Hematopoietic multipotent progenitor cell treated with erythropoietin and hydrocortisone succinate and interleukin-3 and kit ligand, for 15 days (in vitro differentiated cells): ENCODE measurements at places on chromosomes 5 and 9.

DNA sequence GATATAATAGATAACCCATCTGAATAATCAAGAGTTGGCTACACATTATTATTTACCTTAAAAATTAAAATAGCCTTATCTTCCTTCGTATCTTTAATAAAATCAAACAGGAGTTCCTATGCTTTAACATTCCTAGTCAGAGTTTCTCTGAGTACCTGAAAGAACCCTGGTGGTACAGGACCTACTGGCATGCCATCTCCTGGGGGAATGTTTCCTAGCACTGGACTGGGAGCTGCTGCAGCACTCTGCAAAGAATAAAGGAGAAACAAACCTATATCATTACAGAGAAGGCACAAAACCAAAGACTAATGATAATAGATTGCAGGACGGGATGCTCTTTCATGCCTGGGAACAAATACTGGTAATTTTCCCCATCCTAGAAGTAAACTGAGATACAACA lies 119.5 kb upstream of the ACOT12 start:
- DNase-seq: no peak

DNA sequence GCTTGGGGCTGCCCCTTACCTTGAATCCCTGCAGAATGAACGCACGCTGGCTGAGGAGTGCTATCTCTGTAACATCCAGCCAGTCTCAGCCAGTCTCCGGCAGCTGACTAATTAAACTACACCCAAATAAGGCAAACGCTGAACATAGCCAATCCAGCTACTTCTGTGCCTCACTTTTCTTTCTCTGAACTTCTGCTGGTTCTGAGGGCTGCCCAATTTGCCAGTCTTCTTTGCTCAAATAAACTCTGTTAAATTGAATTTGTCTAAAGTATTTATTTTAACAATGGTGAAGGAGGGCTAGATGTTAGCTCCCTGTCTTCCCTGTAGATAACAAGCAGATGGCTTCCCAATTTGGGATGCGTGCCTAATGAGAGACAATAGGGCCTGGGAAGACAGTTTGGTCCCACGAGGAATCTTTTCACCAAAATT lies 154.0 kb upstream of the NFIL3 start:
- DNase-seq: no peak

- DNase-seq: no peak
Measured at GRCh38 chr5:131628990-131629389, 6.0 kb downstream of the RAPGEF6 start.

DNA sequence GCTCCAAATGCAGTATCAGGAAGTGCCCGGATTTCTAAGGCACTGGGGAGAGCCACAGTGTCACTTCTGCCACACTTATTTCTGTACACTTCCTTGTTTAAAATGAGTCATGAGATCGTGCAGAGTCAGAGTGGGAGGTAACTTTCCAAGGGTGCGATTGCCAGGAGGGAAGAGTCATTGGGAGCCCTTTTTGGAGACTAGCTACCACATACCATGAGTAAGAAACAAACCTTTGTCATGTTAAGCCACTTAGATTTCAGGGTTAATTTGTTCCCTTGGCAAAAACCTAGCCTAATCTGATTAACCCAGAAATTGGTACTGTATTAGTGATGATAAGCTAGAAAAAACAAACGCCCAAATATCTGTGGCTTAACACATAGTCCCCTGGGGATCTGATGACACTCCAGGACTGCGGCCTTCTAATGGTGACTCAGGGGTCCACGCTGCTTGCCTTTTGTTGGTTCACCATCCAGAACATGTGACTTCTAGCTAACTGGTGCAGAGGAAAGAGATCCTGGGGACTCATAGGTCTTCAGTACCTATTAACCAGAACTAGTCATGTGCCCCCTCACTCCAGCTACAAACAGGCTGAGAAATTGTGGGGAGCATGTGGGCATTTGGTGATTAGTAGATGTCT lies 48.6 kb upstream of the TLE1 start:
- no peak for DNase-seq

GRCh38 chr5:56481428-56482357 lies 248.6 kb upstream of the ANKRD55 start:
- no peak for DNase-seq

DNA sequence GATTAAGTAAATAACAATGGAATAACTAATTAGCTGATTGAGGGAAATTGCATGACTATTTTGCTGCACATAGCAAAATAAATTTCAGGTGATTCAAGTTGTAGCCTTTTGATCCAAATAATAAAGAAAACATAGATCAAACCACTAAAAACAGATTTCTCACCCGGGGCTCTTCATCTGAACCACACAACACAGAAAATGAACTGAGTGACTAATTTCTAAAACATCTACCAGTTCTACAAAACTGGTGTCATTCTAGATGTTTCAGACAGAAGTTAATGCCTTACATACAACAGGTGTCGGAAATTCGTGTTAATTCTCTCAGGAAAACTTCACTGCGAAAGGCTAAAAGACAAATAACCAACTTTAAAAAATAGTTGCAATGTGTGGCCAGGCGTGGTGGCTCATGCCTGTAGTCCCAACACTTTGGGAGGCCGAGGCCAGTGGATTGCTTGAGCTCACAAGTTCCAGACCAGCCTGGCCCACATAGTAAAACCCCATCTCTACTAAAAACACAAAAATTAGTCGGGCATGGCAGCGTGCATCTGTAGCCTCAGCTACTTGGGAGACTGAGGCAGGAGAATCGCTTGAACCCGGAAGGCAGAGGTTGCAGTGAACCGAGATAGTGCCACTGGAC lies 6.9 kb downstream of the PROP1 start:
- DNase-seq: no peak

DNA sequence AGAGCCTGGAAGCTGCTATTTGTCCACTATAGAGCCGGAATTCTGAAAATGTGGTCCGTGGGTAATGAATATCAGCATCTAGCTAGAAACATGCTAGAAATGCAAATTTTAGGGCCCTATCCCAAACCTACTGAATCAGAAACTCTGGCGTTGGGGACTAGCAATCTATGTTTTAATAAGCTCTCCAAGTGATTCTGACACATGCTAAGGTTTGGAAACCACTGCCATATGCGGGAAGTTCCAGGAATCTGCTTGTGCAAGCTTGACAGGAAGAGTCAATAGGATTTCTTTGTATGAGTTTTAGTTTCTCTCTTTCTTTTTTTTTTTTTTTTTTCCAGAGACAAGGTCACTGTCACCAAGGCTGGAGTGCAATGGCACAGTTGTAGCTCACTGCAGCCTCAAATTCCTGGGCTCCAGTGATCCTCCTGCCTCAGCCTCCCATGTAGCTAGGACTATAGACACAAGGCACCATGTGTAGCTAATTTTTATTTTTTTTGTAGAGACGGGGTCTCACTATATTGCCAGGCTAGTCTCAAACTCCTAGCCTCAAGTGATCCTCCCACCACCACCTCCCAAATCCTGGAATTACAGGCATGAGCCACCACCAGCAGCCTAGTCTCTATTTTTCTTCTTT lies 26.4 kb upstream of the CARNMT1 start:
- DNase-seq: no peak

GRCh38 chr5:102737805-102738469 lies 17.2 kb upstream of the PAM start:
- DNase-seq: no peak

GRCh38 chr9:90176901-90177300 lies 465.7 kb downstream of the DIRAS2 start:
- DNase-seq: no peak

DNA sequence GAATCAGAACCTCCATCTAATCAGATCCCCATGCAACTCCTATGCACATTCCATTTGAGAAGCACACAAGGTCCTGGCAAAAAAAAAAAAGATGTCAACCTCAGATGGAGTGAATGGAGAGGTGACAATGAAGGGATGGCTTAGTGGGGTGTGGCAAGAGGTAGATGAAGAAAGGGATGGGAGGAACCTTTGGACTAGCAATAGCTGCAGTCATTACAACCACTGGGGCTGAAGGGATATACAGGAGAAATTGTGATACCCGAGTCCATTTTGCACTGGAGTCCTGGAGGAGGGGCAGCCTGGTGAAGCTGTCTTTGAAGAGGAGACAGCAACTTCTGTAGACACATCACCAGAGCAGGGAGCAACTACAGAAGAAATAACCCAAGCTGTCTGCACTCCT lies 219.6 kb downstream of the ENC1 start:
- DNase-seq: no peak

DNA sequence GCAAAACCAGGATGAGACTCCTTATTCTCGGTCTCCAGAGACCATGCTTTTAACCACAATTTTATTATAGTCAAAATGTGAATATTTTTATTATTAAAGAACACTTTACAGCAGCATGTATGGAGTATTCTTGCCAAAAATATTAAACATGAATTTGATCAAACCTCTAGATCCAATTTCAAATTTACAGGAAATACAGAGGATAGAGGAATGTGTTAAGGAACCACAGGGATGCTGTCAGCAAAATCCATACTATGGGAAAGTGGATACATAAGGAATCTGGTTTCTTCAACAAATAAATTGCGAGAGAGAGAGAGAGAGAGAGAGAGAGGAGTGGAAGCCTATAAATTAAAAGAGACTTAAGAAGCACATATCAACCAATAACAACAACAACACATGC lies 348.2 kb upstream of the NUDT12 start:
- DNase-seq: no peak

GRCh38 chr5:159051421-159052282 lies 48.1 kb downstream of the EBF1 start:
- DNase-seq: no peak

GRCh38 chr9:75893106-75893505 lies 2.6 kb downstream of the PCSK5 start:
- DNase-seq: no peak

DNA sequence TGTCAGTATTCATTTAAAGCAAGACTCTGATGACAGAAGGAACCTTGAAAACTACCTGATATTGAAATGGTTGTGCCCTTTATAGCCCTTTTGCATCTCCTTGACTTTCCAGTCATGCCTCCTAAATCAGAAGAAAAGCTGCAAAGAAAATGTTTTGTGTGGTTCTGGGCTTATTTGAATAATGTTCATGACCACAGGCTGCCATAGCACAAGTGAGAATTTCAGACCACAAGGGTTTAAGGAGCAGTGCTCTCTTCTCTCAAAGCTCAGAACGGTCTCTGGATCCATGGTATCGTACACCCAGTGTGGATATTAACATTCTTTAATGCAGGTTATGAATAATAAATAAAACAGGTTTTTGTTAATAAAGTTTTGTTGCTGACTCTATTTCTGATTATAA lies 54.2 kb downstream of the GPR107 start:
- DNase-seq: no peak

DNA sequence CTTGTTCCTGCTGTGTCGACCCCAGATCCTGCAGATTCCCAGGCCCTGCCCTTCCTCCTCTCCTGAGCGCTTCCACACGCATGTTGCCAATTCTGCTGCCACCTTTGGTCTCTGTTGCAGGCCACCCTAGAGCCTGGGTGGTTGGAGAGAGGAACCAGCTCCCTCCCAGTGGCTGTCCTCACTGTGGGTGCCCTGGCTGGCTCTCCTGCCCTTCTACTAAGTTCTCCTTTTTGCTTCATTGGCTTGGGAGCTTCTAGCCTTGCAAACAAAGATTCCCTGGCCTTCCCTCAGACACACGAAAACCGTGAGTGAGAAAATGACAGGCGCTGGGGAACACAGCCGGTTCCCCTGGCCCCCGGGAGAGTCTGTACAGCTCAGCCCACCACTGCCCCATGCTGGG lies 14.2 kb upstream of the NCS1 start:
- no peak for DNase-seq

DNA sequence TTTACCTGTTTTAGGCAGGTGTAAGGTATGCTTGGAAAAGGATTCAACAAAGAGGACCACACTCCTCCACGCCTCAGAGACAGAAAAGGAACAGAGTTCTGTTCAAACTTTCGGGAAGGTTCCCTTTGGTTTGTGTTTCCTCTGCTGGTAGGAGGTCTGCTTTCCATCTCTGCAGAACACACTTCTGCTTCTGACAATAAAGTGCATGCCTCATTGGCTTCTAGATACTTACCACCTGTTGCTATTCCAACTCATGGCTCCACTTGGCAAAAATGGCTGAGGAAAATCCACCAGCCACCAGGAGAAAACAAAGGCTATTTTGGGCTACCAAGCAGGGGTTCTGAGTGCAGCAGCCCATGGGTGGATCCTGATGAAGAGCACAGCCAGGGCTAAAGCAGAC lies 112.7 kb downstream of the NRG2 start:
- no peak for DNase-seq

DNA sequence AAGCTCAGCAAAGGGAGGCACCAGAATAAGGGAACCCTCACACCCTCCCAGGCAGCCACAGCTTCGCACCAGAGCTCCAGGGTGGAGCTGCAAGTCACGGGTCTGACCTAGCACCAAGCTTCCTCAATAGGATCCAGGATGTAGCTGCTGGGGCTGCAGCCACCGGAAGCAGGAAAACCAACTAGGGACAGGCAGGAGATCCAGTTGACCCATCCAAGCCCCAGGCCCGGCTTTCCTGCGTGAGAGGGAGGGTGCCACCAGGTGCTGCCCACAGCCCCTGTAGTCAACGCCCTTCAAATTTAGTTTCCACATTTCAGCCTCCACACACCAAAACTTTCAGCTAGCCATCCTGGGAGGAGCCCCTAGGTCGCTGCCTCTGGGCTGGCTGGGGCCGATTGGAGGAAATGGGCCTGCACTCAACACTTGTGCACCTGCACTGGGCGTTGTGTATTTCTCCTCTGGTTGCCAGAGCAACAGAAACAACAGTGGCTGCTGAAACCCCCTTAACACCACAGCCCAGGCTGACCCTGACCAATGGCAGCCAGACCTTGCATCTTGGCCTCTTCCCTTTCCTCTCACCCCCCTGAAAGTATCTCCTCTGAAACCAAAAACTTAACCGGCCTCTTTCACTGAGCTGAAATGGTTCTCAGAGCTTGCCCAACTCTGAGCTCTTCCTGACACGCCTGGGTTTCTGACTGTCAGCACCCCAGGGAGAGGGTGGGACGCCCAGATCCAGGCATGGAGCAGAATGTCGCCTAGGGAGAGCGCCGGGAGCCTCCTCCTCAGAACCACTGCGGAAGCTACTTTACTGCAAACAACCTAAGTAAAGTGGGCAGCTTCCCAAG lies 226.5 kb upstream of the MAP3K1 start:
- DNase-seq: no peak

GRCh38 chr5:82879089-82879488 lies 198.1 kb downstream of the TMEM167A start:
- no peak for DNase-seq

- no peak for DNase-seq
Measured at GRCh38 chr5:179322071-179323025, 22.9 kb downstream of the ADAMTS2 start.

GRCh38 chr5:17436350-17436749 lies 61.7 kb upstream of the TAF11L2 start:
- no peak for DNase-seq

DNA sequence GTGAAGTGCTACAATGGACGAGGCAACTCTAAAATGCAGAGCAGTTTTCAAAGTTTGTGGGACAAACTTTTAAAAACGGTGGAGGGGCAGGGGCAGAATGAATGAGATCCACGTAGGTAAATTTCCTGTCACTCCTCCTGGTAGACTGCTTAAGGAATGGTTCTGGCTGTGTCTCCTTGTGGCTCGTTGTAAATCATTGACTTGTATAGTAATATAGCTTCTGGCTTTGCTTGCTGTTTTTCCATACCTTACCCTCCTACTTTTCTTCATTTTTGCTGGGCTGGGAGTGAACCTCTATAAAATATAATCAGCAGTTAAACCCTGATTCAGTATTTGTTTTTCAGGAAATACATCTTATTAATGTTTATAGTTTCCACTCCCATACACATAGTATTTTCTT lies 235.7 kb downstream of the TUSC1 start:
- no peak for DNase-seq

GRCh38 chr5:921456-922435 lies 29.1 kb downstream of the TRIP13 start:
- no peak for DNase-seq
